ENCODE measurements at places on chromosomes 5 and 9.
A peak's percentile ranks its signal among the peaks of the same experiment; 100 is the strongest.

DNA sequence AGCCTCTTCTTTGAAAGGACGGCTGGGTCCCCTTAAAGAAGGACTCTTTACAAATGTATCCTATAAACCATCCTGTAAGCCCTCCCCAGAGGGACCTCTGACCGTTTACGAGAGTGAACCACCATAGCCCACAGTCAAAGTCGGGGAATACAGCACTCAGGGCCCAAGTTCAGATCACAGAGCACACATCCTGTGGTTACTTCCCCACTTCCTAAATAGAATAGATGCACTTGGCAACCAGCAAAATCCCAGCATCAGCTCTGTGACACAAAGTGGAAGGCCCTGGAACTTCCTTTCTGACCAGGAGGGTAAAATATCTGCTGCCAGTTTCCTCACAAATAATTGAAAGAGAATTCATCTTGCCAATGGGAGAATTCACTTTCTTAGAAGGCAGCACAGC is 6.9 kb upstream of the IGFBPL1 start:
- no peak for DNase-seq

DNA sequence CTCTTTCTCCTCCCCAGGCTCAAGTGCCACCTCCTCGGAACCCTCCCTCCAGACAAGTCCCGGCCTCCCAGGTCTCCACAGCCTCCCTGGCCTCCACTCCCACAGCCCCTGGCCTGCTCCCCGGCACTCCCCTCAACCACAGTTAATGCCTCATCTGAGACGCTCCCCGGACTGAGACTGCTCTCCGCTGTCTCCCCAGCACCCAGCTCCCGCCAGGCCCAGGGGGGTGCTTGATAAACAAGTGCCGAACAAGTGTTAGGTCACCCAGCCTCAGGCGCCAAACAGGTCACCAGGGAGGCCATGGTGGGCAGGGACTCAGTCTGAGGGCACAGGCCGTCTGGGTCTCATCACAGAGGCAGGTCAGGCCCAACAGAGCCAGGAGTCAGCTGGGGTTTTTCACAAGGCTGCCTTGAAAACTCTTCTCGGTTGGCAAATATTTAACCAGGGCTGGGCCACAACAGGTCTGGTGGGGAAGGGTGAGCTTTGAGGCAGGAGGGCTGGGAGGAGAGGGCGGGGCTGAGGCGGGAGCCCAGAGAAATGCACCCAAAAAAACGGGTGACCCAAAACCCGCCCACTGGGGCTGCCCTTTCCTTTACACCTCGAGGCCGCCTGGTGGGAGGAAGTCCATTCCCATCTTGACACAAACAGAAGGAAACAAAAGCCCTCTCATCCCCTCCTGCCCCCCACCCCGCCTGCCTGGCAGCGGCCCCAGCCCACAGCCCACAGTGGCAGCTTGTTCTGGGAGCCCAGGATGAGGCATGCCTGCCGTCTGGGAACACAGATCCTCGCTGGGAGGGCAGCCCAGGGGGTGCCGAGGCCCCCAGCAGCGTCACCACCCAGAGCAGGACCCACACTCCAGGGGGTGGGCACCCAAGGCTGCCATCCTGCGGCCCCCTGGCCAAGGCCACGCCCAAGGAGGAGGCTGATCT is 66.6 kb upstream of the STXBP1 start:
- peak; percentile 74 for DNase-seq

DNA sequence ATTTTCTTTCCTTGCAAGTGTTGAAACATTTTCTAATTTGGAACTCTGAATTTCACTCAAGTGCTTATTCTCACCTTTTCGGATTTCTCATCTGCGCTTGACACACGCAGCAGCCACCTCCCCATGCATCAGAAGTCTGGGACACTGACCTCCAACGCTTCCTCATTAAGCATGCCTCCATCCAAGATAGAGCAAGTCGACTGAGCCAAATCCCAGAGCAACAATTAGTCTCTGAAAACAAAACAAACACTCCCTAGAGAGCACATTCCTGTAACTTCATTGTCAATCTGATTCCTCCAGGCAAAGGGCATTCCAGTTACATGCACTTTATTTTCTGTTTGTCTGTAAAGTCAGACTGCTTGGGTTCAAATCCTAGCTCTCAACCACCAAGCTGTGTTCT is 5.7 kb downstream of the CD180 start:
- DNase-seq, result no peak

DNA sequence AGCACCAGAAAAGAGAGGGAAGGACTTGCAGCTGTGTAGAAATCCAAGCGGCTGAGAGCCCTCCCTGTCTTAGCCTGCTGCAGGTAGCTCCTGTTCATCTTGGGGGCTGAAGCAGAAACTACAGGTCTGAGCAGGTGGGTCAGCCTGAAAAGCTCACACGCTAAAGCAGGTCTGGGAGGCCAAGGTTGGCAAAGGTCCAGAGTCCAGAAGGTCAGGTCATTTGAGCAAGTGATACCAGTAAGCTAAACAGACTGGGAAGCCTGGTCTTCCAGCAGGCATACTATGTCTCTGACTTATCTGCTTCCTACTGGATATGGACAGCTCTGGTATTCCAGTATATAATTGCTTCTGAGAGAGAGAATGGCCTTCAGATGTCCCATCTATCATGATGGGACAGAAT is 26.2 kb downstream of the PTCD2 start:
- no peak for DNase-seq

DNA sequence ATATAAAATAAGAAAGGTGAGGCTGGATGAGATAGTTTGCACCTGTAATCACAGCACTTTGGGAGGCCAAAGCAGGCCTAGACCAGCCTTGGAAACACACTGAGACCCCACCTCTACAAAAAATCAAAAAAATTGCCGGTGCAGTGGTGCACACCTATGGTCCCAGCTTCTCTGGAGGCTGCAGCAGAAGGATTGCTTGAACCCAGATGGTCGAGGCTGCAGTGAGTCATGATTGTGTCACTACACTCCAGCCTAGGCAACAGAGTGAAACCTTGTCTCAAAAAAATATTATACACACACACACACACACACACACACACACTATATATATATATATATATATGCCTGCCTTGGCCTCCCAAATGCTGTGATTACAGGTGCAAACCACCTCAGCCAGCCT is 1.3 kb downstream of the SLC35D2 start:
- no peak for DNase-seq

GRCh38 chr5:145531038-145531734 is 304.0 kb downstream of the PRELID2 start:
- DNase-seq, result no peak

DNA sequence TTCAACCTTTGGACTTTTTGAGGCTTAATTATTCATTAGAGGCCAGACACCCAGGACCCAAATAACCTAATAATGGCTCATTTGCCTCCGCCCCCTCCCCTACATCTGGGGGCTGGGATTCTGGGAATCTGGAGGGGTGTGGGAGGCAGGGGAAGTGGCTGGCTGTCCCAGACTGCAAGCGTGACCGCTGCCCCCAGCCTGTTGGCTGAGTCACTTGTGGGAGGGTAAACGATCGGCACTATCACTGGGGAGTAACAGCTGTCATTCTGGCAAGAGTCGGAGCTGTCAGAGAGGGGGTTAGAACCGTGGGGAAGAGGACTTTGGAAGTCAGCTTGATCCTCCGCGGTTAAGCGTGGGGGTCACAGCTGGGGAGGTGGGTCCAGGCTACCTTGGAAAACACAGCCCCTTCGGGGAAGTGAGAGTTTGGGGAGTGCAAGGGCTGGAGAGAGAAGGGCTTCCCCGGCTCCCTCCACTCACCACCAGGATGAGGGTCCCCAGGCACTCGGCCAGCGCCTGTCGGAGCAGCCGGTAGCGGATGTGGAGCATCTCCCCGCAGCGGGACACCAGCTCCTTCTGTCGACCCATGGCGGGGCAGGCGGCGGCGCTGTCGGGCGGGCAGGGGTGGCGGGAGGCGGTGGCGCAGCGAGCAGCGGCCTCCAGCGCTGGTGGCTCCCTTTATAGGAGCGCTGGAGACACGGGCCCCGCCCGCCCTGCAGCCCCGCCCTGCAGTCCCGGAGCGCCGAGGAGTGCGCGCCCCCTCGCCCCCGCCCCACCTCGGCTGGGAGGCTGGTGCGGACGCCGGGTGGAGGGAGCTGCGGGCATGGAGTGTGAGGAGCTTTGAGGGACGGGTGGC is at the start of gene AQP3:
AQP3 (minus strand) TSS at position 648 of the 853 bp plus-strand sequence; CDS start at position 585, 63 bp downstream.
- no peak for DNase-seq

DNA sequence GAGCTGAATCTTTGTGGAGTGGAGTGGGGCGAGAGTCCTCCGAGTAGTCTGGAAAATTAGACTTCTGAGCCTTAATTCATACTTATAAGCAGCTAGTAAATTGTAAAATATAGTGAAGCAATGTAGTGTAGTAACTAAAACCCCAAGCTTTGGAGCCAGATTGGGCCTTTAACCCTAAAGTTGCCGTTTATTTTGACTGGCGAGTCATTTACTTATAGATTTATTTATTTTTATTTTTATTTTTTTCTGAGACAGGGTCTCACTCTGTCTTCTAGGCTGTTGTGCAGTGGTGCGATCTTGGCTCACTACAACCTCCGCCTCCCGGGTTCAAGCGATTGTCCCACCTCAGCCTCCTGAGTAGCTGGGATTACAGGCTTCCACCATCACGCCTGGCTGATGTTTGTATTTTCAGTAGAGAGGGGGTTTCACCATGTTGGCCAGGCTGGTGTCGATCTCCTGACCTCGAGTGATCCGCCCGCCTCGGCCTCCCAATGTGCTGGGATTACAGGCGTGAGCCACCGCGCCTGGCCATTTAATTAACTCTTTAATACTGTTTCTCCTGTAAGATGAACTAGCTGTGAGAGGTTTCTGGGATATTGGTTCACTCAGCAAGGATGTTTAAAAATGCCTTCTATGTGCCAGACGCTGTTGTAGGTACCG is 687 bp upstream of the RPS23 start:
- no peak for DNase-seq

GRCh38 chr5:129171194-129171944 is 76.8 kb downstream of the ISOC1 start:
- no peak for DNase-seq

- no peak for DNase-seq
Measured at GRCh38 chr5:130277522-130277921, 373.3 kb downstream of the CHSY3 start.

- DNase-seq, result no peak
Measured at GRCh38 chr5:9430306-9430705, 115.6 kb downstream of the SEMA5A start.

DNA sequence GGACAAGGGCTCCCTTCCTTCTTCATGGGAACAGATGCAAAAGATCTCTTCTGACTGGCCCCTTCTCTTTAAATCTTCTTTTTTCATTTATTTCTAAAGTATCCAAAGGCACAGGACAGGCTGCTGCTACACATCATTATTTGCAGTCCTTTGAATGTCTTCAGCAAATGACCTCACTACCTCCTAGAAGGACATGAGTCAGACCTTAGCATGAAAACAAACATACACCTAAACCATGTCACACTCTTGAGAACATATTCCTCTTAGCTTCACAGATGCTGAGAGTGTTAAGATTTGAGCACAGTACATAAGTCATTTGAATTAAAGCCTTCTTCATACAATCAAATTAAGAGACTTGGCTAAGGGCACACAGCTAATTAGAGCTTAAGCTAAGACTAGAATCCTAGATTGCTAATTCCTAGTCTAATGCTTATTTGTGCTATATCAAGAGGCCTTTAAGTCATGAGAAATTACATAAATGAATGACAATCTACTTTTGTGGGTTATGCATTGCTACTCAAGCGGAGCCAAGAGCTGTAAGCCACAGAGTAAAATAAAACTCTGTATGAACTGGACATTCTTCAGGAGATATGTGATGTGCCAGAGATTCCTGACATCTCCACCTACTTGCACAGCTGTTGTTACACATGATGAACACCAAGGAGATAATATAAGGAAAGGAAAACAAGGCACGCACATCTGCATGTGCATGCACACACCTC is 109.1 kb upstream of the PTGER4 start:
- DNase-seq, result no peak

DNA sequence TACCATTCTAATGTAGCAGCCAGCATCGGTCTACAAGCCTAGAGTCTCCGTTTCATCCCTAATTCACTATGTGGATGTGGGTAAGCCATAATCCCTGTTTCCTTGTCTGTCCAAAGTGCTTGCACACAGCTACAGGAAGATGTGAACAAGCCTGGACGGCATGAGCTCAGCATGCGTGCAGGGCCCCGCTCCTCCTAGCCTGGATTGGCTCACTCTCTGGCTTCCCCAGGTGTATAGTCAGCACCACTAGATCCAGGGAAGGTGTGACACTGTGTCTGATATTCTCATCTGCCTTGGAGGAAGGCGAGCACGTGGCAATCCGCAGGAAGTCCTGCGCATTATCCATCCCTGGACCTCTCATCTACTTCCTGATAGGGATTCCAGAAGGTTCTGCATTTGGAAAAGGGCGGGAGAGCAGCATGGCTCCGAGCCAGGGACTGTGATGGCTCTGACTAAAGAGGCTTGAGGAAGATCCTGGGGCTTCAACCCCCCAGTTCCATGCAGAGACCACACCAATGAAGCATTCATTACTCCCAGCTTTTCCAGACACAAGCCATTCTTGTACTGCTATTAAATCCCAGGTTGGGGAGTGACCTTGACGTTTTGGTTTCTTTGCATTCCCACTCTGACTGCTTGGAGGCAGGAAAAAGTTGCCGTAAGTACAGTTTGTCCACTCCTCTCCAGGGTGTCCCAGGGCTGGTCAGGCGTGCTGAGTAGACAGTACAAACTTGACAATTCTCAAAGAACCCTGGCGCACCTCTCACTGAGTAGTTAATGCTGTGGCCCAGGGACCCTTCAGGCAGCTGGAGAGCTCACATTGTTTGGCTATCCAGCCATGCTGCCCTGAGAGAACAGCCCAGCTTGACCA is 65.6 kb downstream of the PSD2 start:
- DNase-seq, result no peak

DNA sequence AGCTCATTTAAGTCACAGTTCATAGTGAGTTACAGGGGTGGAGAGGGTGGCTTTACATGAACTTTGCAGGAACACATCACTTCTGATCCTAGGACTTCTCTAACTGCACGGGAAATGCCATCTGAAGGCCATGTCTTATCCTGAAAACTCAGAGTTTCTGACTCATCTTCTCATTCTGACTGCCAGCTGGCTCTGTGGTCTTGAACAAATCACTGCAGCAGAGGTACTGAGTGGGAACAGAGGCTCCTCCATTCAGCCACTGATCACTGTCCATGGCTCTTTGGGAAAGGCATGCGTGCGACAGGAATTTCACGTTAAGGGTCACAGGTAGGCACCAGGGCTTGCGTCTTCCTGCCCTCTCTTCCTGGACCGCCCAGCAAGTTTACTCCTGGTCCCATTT is 114.6 kb upstream of the LRRTM2 start:
- DNase-seq, result no peak

GRCh38 chr5:141512911-141513626 is 24.2 kb downstream of the PCDHGC5 start:
- no peak for DNase-seq

- no peak for DNase-seq
Measured at GRCh38 chr5:168991311-168991710, 309.6 kb downstream of the SLIT3 start.

DNA sequence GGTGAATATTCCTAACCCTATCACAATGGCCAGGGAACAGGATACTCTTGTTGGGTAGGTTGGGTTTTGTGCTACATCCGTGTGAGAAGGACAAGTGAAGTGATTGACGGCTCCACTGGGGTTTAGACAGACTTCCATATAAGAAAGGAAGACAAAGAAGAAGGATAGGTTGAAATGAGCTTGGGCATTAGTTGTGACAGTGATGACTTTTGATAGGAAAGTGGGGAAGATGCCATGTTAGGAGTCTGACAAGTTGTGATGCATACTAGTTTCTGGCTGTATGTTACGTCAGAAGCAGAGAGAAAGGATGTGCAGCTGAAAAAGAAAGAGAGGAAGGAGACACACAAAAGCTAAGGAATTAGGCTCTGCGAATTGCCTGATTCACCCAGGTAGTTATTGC is 138.0 kb downstream of the STARD4 start:
- no peak for DNase-seq

GRCh38 chr9:24464319-24464951 is 81.3 kb downstream of the IZUMO3 start:
- DNase-seq, result no peak

All from NCI-H774 (cell line).